ENCODE measurements at places on chromosomes 2 and 18.

DNA sequence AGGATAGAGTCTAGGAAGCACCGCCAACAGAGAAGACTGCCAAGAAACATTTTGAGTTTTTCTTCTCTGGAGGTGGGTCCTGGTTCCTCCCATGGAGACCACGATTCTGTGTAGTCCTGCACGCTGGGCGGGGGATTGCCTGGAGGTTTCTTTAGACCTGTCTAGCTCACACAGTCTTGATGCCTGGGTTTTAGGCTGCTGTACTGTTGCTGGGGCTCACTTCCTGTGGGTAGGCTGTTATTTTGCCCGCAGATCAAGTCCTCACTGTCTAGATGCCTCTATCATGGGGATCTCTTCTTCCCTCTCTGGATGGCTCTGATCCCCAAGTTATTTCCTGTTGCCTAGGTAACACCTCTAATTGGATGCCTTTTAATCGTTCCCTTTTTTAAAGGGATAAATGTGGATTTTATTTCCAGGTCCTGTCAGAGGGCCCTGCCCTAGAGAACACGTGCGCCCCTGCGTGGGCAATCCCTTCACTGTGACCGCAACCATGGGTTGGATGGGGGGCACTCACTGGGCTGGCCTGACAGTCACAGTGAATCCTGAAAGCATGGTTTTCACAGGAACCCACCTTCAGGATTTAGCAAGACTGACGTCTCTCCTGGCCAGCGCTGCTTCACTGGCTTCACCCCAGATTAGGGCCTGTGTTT, 115.7 kb downstream of the MSH2 start:
- no peak for DNase-seq

DNA sequence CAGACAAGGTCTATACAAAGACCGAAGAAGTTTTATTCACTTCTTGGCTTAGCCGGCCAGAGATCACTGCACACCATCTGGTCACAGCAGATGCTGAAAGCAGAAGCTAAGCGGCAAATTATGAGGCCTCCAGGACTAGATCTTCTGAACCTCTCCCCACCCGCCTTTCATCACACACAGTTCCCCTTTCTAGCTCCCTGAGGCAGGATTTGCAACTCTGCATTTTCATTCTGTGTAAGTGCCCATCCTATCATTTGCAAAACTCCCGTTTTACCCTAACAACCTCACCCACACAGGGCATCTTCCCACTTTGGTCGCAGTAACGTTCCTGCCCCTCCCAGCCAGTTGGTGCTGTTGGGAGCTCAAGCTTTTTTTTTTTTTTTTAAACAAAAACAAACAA, 3.1 kb upstream of the MOB1A start:
- no peak for DNase-seq

- DNase-seq, result no peak
Measured at GRCh38 chr2:23077596-23077995, 307.4 kb upstream of the KLHL29 start.

DNA sequence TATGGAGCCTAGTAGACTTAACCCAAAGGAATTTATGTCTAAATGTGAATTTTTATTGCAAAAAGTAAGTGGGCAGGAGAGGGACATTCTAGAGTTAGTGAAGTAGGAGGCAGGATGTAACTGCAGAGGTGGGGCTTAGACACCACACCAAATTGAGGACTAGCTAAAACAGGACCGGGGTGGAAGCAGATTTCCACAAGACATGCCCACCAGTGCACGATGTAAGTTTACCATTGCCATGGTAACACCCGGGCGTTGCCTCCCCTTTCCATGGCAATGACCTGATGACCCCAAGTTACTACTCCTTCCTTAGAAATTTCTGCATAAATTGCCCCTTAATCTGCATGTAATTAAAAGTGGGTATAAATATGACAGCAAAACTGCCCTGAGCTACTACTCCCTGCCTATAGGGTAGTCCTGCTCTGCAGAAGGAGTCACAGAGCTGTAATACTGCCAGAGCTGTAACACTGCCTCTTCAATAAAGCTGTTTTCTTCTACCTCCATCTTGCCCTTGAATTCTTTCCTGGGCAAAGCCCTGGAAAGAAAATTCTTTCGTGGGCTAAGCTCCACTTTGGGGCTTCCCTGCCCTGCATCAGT, 509.7 kb downstream of the ERBB4 start:
- no peak for DNase-seq

GRCh38 chr18:26252411-26252810, 26.2 kb downstream of the TAF4B start:
- DNase-seq, result no peak

DNA sequence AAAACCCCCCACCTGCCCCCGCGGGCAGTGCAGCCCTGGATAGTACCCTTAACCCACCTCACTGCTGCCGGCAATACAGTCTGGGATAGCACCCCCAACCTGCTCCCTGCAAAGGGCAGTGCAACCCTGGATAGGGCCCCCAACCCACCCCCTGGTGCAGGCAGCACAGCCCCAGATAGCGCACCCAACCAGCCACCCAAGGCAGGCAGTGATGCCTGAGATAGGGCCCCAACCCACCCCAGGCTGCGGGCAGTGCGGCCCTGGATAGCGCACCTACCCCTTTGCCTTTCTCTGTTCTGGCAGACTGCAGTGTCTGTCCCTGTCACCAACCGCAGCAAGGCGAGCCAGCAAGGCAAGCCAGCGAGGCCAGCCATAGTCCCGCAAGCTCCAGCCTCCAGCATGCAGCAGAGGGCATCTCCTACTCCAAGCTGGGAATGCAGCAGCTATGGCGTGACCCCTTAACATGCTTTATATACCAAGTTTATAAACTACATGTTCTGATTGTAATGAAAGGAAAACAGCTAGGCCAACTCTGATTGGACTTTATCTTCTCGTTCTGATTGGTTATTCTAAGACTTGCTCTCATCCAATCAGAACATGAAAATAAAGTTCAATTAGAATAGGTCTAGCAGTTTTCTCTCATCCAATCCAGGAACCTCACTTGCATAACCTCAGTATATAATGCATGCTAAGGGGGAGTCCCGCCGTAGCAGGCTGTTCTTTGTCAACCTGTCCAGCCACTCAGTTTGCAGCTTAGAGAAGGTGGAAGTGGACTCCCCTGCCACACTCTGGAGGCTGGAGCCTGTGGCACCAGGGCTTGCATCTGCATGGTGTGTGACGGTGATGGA, 34.1 kb upstream of the ANKRD62 start:
- DNase-seq, result no peak

DNA sequence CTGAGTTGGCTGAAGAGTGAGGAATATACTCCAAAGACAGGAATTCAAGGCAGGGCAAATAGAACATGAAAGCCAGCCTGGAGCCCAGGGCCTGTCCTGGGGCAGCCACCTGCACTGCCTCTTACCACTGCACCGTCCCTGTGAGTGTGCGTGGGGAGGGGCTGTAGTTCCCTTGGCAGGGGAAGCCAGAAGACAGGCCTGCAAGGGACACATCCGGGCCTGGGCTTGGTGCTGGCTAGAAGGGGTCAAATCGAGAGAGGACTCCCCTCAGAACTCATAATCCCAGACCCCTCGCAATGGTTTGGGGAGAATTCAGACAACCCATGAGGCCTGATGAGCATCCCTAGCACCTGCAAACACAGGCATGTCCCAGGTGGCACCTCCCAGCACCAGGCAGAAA, 87.0 kb downstream of the HDAC4 start:
- DNase-seq, result no peak

GRCh38 chr18:58263055-58263957, 219.3 kb downstream of the NEDD4L start:
- DNase-seq, result peak; percentile 62

- no peak for DNase-seq
Measured at GRCh38 chr18:43949291-43949690, 672.0 kb upstream of the SYT4 start.

- DNase-seq, result no peak
Measured at GRCh38 chr2:178449700-178450523, 1.1 kb downstream of the PRKRA start.

- DNase-seq, result no peak
Measured at GRCh38 chr2:207088276-207088675, 77.5 kb downstream of the KLF7 start.

DNA sequence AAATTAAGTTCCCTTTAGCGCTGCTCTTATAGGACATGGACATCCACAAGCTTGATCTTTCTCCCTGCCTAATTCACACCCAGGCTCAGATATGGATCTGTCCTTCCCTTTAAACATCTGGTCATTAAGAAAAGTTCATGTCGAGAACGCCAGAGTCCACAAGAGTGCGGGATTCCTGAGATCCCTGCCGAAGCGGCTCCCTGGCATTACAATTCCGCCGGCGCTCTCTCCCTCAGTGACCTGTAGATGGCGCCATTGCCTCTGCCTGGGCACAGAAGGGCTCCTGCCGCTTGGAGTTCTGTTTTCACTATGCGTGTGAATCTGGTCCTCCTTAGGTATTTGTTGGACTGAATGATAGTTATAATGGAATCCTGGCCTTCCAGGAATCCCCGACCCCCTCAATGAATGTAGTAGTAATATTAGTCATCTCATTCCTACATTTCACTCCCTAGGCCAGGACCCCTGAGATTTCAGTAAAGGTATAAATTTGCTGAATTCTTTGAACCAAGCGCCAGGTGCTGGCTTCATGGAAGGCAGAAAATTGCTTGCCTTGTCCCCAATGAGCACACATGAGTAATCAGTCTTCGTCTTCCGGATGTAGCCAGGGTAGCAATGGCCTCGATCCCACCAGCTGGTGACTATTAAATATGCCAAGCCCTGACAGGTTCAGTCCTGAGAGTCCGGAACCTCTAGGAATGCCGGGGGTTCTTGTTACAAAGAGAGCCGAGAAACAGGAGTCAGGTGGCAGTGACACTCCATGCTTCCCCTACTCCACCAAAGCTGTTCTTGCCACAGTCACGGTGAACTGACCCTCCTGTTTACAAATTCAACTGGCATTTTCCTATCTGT, 26.4 kb upstream of the CD207 start:
- peak; percentile 94 for DNase-seq

DNA sequence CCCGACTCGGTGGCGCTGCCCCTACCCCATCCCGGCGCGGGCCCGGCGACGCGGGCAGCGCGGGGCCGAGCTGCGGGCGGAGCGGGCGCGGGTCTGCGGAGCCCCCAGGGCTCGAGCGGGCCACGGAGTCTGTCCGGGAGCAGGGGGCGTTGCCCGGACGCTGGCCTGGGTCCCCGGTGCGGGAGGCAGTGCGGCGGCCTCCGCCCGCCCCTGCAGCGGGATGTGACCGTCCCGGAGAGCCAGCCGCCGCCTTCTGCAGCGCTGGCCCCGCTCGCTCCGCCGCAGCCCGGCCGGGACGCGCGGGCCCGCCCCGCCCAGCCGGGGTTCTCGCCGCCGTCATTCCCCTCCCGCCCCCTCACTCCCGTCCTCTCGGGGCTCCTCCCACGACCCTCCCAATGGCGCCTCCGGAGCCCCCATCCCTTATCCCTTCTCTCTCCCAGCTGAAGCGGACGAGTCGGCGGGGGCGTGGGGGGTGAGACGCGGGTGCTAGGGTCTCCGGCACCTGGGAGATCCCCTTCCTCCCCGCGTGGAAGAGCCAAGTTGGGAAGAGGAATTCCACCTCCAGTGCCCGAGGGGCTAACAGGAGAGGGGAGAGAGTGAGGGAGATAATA, at the start of gene FNDC4:
FNDC4 (minus strand) TSS at position 257 of the 611 bp plus-strand sequence. CDS start 521 bp downstream, outside the sequence.
- peak; percentile 12 for DNase-seq

- no peak for DNase-seq
Measured at GRCh38 chr2:225494100-225494459, 94.6 kb downstream of the NYAP2 start.

DNA sequence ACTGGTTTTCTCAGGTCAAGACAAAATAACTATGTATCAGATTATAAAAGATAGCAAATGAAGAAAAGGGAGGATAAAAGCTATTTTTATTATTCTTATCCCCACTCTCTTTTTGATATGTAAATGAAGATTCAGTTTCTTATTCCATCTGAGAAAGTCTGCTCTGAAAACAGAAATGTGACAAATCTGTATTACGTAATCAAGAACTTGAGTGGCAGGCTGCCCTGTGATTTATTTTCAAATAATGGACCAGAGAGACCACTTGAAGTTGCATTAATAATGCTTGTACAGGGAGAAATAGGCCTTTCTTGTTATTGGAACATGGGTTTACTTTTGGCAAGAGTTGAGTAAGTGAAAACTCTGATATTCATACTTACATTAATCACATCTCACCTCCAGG, 727.4 kb downstream of the DPP10 start:
- DNase-seq, result no peak

DNA sequence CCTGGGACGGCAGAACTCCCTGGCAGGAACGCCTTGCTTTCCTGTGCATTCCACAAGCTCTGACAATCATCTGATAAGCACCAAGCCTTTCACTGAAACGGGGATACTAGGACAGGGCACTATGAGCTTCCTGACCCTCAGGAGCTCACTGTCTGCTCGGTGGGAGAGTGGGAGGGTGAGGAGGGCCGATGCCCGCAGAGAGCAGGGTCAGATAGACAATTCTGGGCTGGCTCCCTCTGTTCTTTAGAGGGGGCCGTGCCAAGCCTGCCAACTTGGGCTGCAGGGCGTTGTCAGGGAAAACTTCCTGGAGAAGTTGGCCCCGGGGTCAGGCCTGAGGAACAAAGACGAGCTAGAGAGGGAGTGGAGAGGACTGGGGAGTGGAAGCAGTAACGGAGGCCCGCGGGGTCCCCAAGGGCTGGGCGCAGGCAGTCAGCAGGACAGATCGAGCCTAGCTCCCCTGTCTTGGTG, 82.0 kb downstream of the CTAGE1 start:
- DNase-seq, result no peak

GRCh38 chr2:149702571-149702970, 115.0 kb upstream of the MMADHC start:
- DNase-seq, result no peak

DNA sequence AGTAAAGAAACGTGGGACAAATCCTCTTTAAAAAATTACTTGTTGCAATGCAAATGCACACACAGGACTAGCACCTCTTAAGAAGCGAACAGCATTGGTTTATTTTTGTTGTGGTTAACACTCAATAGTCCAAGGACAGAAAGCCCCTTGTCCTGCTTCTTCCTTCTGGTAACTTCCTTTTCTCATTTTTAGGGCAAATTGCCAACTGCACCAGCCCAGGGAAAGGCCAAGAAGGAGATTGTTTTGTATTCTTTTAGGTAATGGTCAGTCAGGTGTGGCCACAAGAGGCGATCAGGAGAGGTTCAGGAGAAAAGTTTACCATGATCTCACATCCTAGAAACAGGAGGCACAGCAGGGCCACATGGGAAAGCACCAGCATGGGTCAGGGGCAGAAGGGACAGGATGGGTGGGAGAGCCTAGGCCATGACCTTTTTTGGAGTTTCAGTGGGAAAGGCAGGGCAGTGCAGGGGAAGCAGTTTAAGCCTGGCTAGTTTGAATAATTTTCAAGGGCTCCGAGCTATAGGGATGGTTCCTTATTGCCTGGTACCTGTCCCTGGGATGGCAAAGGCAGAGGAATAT, 73.0 kb downstream of the CHRNA1 start:
- DNase-seq, result no peak

DNA sequence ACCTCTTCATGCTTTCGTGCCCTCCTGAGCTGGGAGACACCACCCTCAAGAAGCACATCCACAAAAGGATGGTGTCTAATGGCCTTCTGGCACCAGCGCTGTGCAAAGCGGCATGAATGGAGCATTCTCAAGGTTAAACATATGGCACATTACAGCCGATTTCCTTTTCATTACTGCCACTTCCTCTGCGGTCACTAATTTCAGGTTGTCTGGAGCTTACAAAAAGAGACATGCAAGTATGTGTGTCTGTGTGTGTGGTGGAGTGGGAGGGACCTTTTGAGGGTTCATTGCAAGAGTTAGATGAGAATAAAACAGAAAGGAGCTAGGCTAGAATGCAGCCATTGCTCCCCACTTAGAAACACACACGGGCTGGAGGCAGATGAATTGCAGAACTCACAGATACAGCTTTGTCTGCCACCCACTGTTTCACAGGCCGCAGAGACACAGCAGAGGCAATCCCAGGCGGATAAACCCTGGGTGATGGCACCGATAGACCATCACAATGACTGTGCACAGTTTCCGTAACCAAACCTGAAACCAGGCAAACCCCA, 76.0 kb downstream of the TGIF1 start:
- DNase-seq, result peak; percentile 14

GRCh38 chr2:1818404-1818803, 74.1 kb upstream of the PXDN start:
- no peak for DNase-seq

All from ELF-1 (cell line).